Stimulated activated CD8-positive, alpha-beta memory T cell treated with anti-CD3 and anti-CD28 coated beads, Interleukin-4, amount 100 ng/mL, for 1 hour (primary cell): ENCODE measurements at places on chromosomes 5 and 9.

GRCh38 chr5:139758510-139759075 lies 37.0 kb upstream of the PSD2 start:
- no peak for DNase-seq

DNA sequence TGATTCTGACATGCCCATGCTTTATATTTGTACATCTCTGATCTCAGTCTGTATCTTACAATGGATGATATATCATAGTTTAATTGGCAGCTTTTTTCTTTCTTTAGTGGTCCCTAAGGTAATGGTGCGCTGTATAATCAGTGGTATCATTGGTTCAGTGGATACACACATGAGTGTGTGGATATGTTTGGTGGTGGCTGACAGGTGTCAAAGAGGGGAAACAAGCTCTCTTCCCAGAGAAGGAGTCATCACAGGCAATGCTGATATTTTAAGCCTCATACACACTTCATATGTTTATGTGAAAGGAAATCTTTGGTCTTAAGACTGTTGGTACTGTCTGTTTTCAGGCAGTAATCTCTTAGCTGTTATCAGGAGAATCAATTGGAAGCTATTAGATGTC lies 52.1 kb upstream of the KIAA1958 start:
- no peak for DNase-seq

- DNase-seq: no peak
Measured at GRCh38 chr5:62506659-62507460, 71.8 kb upstream of the LRRC70 start.

DNA sequence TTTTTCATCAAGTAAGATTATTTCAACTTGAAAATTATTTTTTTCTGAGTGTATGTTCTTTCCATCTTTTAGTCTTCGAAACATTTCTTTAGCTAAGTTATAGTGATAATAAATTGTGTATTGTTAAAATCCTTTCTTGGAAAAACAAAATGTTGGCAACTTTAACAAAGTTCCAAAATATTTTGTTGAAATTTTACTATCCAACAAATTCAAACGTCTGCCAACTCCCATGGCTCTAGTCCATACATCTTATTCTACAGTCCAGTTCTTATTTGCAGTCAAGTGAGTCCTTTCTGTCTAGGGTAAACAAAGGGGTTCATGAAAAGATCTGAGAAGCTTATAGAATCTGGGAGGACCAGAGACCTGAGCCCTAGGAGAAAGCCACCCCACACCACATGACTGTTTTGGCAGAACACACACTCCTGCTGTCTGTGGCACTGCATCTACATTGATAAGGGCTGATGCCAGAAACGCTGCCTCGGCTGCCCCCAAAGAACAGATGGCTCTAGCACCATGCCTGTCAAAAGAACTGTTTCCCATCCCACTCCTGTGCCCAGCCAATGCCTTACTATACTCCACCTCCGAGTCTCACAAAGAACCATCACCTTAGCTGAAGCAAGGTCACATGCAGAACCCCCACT lies 47.5 kb downstream of the FEM1C start:
- no peak for DNase-seq

DNA sequence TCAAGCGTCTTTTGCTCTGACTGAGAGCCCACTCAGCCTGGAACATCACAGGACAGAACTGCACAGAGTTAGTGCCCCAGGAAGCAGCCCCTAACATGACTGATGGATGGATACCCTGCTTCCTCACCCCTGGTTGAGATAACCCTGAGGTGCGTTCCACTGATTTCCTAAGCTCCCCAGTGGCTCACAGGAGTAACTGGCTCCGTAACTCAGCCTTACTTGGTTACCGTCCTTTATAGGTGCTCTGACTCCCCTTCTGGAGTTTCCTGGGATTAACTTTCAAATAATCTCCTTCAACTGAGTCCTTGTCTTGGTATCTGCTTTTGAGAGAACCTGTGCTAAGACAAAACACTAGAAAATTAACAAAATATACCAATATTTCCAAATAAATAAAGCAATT lies 449.5 kb downstream of the AGTPBP1 start:
- DNase-seq: no peak

DNA sequence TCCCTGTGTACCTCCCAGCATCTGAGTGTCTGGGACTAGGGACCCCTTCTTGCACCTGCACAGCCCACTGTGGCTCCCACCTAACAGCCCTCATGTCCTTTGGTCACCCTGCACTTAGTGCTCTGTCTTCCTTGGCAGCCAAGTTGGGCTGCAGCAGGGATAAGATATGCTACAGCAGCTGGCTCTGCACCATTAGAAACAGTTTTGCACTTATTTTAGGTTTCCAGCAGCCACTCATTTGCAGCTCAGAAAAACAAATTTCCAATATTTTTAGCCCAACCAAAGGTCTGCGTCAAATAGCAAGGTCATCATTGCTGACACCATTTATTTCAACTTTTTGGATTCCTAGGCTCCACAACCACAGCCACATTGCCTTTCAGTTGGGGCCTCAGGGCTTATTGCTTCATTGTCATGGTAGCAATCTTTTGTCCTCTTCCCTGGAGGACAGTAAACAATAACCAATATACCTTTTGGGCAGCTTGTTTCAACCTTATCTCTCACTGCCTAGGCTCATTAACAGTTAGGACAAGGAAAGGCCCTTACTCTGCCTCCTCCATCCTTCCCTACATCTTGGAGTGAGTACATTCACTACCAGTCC lies 263.9 kb downstream of the COX7C start:
- no peak for DNase-seq

DNA sequence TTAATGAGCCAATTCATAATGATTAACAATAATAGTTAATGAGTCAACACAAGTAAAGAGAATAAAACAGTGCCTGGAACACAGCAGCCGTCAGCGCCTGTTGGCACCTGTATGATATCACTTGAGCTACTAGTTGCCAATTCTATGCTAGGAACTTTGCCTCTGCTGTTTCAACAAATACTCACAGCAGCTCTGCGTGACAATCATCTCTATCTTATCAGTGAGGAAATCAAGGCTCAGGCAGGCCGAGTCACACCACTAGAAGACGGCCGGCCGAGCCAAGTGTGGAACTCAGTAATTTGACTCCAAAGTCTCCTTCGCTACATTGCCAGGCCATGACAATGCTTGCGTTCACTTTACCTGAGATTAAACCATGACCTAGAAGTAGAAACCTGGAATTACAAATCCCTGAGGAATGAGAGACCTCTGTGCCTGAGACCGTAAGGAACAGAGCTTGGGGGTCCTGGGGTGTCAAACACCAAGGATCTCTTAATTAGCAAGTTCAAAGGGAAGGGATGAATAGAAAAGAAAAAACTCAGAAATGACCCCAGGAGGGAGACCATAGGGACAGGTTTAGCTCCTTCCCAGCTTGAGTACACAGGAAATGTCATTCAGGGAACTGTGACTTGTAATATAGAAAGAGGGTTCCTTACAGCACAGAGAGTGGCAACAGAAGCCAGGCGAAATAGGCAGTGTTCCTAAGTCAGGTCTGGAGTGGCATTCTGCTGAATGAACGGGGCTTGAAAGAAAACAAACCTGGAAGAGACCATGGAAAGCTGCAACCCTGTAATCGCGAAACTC lies 109.1 kb downstream of the SUSD1 start:
- DNase-seq: no peak

DNA sequence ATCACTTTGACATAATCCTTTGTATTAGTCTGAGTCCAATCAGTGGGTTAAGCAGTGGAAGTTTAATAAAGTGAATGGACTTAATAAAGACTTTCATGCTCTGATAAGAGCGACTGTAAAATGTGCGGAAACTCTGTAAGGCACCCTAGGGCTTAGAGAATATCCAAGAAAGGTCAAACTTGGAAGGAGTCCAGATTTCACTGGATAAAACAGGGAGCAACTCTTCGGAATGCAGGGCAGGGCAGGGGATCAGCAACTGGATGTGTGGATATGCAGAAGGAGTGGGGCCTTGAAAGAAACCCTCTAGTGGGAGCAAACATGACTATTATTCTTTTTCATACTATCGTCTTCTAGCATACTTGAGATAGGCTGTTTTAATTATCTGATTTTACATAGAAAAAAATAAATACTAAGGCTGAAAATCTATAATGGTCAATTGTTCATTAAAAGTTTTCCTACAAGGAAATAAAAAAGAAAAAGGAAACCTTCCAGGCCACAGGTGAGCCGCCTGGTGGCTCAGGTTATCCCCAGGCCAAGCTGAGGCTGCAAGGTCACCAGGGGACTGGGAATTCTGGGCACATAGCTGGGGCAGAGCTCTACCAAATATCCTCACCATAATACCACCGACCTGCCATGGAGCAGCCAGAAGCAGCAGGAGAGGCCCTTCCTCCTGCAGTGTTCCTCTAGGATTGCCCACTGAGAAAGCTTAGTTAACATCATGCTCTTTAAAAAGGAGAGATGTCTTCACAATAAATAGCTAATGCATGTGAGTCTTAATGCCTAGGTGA lies 46.3 kb upstream of the CCDC112 start:
- DNase-seq: no peak

GRCh38 chr9:4615251-4615650 lies 46.8 kb upstream of the PLPP6 start:
- DNase-seq: no peak

DNA sequence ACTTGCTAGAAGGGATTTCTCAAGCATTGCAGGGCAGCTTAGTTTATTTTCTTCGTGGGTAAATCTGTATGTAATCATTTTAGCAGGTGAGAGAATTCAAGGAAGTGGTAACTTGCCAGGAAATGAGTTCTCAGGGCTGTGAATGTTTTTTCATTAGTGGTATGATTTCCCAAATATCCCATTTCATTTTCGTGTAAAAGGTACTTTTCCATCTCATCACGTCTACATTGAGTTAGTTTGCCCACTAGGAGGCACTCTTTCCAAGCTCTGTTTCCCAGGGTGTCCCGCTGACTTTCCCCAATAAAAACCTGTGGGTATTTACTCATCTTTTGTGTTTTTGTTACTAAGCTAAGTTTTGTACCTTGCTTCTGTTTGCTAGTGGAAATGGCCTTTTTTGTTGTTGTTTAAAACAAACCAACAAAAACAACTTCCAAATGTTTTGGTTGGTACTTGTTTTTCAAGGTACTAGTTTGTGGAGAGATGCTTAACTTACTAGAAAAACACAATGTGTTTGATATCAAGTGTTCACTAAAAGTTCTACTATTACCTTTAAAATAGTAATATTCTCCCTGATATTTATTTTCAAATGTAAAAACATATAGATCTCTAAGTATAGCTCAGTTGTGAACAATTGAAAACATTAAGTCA lies 373.6 kb downstream of the ADGRV1 start:
- DNase-seq: no peak

GRCh38 chr5:36047384-36048160 lies 19.1 kb downstream of the UGT3A2 start:
- no peak for DNase-seq

GRCh38 chr5:1304033-1304432 lies 9.2 kb upstream of the TERT start:
- DNase-seq: no peak

- no peak for DNase-seq
Measured at GRCh38 chr9:126673689-126674364, 60.1 kb downstream of the LMX1B start.

GRCh38 chr9:7148243-7148765 lies 390.5 kb downstream of the KDM4C start:
- no peak for DNase-seq

DNA sequence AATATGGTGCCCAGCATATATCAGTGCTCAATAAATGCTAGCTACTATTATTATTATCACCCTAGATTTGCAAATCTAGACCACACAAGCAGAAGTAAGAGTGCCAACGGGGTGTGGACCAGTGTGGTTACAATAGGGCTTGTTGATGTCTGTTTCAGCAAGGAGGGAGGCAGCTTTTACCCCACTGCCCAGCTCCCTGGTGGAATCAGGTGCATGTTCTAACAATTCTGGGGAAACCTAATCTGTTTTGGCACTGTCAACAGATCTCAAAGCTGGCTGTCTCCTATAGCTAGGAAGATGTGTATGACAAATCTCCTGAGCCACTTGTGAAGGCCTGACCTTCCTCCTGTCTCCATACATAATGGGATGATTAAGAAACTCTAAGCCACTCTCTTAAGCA lies 5.7 kb downstream of the TGFBI start:
- DNase-seq: no peak

DNA sequence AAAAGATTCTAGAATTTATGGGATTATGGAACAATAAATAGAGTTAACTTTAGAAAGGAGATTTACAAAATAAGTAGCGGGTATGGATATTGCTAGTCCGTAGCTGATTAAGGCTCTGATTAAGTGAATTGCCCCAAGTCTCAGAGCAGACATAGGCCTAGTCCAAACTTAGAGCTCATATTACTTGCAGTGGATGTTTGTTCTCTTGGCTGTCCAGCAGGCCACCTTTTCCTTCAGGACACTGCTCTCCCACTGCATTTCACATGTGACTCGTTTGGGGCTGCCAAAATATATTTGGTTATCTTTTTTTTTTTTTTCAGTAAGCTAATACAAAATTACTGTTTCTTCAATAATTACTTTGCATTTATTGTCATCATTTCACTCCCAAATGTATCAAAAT lies 76.6 kb downstream of the ARRDC3 start:
- DNase-seq: no peak

DNA sequence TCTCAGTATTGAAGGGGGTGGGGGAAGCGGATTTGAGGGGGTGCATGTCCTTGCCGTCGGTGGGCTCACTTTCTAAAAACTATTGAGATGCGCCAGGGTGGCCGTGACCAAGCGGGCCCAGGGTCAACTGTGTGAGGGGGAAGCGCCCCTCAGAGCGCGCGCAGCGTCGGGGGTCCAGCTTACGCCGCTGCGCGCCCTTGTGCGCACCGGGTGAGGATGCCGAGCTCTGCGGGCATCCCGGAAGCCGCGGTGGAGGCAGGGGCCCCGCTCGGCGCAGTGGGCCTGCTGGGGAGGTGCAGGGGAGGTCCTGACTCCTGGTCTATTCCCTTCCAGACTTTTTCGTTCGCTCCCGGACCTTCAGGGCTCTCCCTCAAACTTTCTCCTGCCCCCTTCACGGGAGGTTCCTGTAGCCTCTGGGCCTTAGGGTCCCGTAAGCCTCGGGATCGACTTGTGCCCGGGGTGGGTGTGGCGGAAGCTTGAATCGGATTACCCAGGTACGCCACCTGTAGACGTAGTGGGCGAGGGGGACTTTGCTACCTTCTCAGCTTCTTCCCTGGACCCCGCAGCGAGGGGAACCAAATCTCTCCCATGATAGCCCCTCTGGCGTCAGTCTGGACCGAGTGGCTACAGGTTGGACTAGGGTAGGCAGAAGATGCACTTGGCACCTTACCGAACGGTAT lies 2.5 kb upstream of the PRDM6 start:
- DNase-seq: no peak

DNA sequence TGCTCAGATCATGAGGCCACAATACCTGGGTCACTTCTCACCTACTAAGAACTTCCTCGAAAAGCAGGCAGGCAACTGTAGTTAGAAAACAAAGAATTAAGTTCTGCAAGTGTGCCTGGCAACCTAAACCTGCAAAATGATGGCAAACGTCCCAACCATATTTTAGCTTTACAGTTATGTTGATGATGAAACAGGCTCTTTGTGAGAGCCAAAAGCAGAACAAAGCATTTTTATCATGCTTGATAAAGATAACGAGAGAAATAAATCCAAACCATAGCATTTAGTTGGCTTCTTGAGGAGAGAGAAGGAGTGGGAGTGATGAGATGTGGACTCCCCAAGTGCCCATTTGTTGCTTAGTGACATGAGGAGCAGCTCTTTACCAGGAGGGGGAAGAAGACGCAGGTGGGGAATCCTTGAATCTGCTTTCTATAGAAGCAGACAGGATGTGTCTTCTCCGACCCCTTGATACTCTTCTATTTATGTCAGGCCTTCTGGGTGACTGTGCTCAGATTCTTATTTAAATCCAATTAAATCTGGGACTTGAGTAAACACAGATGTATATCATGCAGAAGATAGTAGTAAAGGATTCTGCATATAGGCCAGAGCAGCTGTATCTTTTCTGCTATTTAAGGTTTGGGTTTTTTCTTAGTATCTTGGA lies 221.2 kb downstream of the TMEM167A start:
- DNase-seq: no peak

- DNase-seq: no peak
Measured at GRCh38 chr5:131413605-131414559, 150.0 kb downstream of the CDC42SE2 start.
